ENCODE measurements at places on chromosomes 4 and X.

DNA sequence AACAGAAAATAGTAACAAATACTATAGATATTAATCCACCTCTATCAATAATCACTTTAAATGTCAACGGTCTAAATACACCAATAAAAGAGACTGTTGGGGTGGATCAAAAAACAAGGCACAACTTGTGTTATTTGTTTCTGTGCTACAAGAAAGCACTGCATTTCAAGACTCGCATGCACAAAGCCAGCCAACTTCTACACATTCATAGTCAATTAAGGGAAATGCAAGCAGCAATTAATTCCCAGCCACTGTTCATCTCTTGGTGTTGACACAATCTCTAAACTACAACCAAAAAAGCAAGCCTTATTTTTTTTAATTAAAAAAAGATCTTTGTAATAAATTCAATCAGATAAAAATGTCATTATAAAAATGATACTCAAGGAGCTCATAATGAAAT is 67.6 kb downstream of the JAKMIP1 start:
- no peak for DNase-seq

DNA sequence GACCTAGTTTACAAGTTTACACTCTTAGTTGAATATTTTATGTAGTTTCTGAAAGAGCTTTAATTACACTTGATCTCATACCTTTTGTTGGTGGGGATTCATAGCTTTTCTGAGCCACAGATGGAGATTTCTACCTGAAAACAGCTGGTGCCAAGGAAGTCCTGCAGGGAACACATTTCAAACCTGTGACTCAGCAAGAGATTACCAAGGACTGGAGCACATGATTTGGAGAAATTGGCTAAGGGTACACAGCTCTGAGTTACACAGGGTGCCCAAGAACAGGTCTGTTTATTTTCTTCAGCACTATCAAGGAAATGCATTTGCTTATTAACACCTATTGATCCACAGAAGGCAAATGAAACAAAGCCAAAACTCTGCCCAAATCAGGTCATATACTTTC is 691.5 kb downstream of the KCTD8 start:
- no peak for DNase-seq

DNA sequence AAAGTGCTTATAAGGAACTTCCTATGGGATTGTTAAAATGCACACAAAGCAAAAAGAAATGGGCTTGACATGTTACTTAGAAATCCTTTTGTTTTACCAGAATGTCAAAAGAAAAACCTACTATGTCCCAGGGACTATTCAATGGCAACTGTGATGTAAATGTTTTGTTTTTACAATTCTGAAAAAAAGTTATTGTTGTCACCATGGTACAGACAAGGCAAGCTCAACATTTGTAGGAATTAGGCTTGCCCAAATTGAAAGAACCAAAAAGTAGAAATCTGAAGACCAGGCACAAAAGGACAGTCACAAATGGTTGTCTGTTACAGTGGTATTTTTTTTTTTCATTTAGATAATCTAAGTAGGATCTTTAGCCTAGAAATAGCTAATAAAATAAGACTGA is 638.6 kb downstream of the STPG2 start:
- DNase-seq = no peak

DNA sequence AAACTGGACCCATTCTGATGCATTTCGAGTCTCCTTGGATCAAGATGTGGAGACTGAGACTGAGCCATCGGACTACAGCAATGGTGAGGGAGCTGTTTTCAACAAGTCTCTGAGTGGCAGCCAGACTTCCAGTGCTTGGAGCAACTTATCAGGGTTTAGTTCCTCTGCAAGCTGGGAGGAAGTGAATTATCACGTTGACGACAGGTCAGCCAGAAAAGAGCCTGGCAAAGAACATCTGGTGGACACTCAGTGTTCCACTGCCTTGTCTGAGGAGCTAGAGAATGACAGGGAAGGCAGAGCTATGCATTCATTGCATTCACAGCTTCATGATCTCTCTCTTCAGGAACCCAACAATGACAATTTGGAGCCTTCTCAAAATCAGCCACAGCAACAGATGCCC is 84.8 kb downstream of the NEUROG2 start:
- no peak for DNase-seq

GRCh38 chr4:83454686-83455085 is 937 bp downstream of the HELQ start:
- no peak for DNase-seq

DNA sequence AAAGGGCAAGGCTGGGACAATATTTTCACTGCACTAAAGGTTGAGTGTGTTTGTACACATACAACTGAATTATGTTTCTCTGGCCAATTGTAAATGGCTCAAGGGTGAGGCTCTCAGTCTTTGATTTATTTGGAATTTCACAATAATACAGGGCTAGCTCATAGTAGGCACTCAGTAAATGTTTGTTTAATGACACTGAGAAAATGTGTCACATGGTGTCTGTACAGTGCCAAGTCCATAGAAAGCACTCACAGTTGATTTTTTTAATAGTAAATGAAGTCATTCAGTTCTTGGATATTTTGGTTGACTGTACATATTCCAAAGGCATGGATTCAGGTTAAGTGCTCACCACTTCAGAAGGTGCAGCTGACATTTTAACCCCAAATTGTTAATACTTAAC is 176.4 kb downstream of the IL1RAPL2 start:
- no peak for DNase-seq

- no peak for DNase-seq
Measured at GRCh38 chr4:141047228-141047884, 85.9 kb downstream of the RNF150 start.

GRCh38 chr4:176383273-176384077 is 63.7 kb downstream of the SPCS3 start:
- no peak for DNase-seq

GRCh38 chr4:21976166-21976565 is 27.6 kb upstream of the KCNIP4 start:
- DNase-seq = no peak

GRCh38 chr4:83947125-83947829 is 411.4 kb downstream of the GPAT3 start:
- no peak for DNase-seq

- DNase-seq = no peak
Measured at GRCh38 chr4:55578341-55579010, 13.6 kb downstream of the PDCL2 start.

- DNase-seq = no peak
Measured at GRCh38 chr4:186148336-186148975, 42.9 kb upstream of the CYP4V2 start.

- no peak for DNase-seq
Measured at GRCh38 chrX:15947648-15948317, 93.2 kb upstream of the AP1S2 start.

Measured in posterior cingulate gyrus (tissue), 11 donors.